ENCODE measurements at places on chromosomes 1 and 21. TPM values are rescaled to one million over a fixed set of nuclear protein-coding genes. Genes with fewer than 3 reads are reported as not detected.

DNA sequence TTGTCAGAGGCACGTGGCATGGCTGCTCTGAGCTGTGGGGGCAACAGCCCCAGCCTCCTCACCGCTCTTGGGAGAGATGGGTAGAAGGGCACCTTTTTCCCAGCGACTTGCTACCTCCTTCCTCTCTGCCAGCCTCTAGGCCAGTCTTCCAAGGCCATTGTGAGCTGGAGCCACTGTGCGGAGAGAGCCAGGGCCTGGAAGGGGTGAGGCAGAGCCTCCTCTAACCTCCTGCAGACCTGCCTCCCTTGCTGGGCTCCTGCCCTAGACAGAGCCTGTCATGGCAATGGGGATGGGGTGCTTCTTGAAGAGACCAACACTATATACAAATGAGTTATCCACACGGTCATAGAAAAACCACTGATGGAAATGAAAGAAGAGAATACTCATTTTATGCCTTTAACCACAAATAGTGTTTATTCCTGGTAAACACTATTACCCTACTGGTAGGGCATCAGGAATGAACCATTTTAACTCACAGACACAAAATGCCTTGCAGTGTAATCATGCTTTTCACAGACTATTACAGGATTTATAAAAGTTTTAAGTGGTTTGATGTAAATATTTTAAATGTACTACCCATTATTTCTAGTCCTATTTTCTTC is 5.0 kb upstream of the IGFN1 start:
- H3K36me3 ChIP-seq, result no peaks in the 10 kb centered on the region
- H3K27ac ChIP-seq, result no peak overlapping the region
- no peak overlapping the region for H3K4me3 ChIP-seq
- no peaks in the 10 kb centered on the region for H3K4me1 ChIP-seq

The OR2L3 gene
- not detected for total RNA-seq

DNA sequence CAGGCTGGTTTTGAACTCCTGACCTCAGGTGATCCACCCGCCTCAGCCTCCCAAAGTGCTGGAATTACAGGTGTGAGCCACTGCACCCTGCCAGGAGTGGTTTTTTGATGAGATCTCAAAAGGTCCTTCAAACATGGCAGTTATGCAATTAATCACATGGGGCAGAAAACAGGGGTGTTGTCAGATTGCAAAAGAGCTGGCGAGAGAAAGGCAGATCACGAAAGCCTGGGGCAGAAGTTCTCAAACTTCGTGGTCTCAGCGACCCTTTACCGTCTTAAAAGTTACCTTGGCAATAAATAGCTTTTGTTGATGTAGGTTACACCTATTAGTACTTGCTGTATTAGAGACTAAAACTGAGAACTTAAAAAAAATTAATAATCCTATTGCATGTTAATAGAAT is 16.1 kb downstream of the CNR2 start:
- no peak for DNase-seq
- H3K27me3 ChIP-seq, result no peaks in the 10 kb centered on the region
- peaks cover 8% of the 10 kb centered on the region for H3K36me3 ChIP-seq
- peak overlapping the region; percentile 28 for H3K27ac ChIP-seq
- H3K4me1 ChIP-seq, result peaks cover 77% of the 10 kb centered on the region

The COA7 gene
- 1.8 TPM for total RNA-seq

DNA sequence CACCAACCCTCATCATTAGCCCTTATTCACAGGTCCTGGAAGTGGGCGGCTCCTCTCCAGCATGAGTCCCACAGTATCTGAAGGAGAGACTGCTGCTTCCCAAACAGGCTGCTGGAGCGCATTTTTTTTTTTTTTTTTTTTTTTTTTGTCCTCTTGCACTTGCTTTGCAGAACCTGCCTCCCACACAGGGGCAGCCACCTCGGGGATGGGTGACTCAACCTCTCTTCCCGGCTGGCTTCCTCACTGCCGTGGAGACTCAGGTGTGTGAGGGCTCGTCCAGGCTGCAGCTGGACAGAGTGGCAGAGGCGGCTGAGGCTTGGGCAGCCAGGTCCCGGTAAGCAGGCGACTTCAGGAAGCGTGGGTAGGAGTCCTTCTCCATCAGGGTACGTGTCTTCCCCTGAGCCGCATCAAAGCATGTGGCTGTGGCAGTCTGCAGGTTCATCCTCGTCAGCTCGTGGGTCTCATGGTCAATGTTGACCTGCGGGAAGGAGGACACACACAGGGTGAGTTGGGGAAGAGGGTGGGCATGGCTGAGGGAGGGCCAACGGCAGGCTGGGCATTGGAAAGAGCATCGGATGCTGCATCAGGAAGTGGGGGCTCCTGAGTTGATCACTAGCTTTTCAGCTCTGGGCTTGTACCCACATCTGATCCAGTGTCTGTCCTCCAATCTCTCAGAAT is 4.0 kb downstream of the RGS16 start:
- peaks cover 4% of the 10 kb centered on the region for H3K27me3 ChIP-seq
- no peak overlapping the region for H3K4me3 ChIP-seq
- H3K27ac ChIP-seq, result no peak overlapping the region
- no peak for DNase-seq
- H3K36me3 ChIP-seq, result no peaks in the 10 kb centered on the region

GRCh38 chr1:166377896-166378295 is 211.1 kb upstream of the FAM78B start:
- H3K36me3 ChIP-seq, result no peaks in the 10 kb centered on the region
- no peak overlapping the region for H3K4me3 ChIP-seq
- no peak overlapping the region for H3K27ac ChIP-seq
- H3K27me3 ChIP-seq, result peaks cover 2% of the 10 kb centered on the region

DNA sequence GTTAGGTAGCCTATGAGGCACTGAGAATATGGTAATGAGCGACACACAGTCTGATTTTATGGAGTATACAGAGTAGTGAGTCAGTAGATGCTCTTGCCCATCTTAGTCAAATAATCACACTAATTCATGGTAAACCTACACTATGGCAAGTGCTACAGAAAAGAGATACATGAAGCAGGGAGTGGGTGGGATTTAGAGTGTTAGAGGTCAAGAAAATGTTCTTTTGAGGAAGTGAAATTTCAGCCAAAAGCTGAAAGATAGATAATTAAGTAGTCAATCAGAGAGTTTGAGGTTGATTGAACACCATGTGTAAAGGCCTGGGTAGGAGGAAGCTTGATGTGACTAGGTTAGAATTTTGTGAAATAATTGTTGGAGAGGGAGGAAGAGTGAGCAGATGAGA is 14.7 kb downstream of the MDM4 start:
- H3K4me3 ChIP-seq, result no peak overlapping the region
- DNase-seq, result no peak
- no peaks in the 10 kb centered on the region for H3K4me1 ChIP-seq
- H3K36me3 ChIP-seq, result peaks cover 78% of the 10 kb centered on the region
- H3K27ac ChIP-seq, result no peak overlapping the region

The AADACL3 gene
- total RNA-seq, result not detected

The MYOG gene
- total RNA-seq, result not detected

GRCh38 chr1:11960715-11961114 is 19.5 kb upstream of the MFN2 start:
- no peak overlapping the region for H3K27ac ChIP-seq
- DNase-seq, result no peak
- peaks cover 14% of the 10 kb centered on the region for H3K4me1 ChIP-seq
- peaks cover 27% of the 10 kb centered on the region for H3K36me3 ChIP-seq

- H3K4me3 ChIP-seq, result peak overlapping the region; percentile 15
- H3K4me1 ChIP-seq, result peaks cover 30% of the 10 kb centered on the region
- no peak overlapping the region for H3K27ac ChIP-seq
- DNase-seq, result no peak
- H3K27me3 ChIP-seq, result no peaks in the 10 kb centered on the region
Observed at GRCh38 chr1:17440074-17440826, 773 bp upstream of the RCC2 start.

GRCh38 chr1:26921126-26921539 is 410 bp upstream of the NUDC start:
- no peaks in the 10 kb centered on the region for H3K27me3 ChIP-seq
- peaks cover 18% of the 10 kb centered on the region for H3K4me1 ChIP-seq
- H3K36me3 ChIP-seq, result peaks cover 12% of the 10 kb centered on the region
- DNase-seq, result no peak
- peak overlapping the region; percentile 69 for H3K4me3 ChIP-seq

- no peak for DNase-seq
- H3K27me3 ChIP-seq, result no peaks in the 10 kb centered on the region
- no peaks in the 10 kb centered on the region for H3K4me1 ChIP-seq
Observed at GRCh38 chr1:68287241-68287640, 54.9 kb upstream of the WLS start.

DNA sequence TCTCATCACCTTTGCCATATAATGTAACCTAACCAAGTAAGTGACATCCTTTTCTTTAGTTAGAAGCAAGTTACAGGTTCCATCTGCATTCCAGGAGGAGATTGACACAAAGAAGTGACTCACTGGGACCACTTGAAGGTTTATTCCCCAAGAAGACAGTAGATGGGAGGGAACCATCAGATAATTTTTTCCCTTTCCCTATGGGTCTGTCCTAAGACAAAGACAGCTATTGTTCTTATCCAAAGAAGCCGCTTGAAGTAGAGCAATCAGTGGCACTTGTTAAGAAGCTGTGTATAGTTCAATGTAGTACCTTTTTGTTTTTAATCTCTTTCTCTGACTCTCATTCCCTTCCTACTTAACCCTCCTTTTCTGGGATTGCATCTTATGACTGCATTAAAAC is 139.9 kb upstream of the B3GALT2 start:
- H3K4me3 ChIP-seq, result no peak overlapping the region
- no peaks in the 10 kb centered on the region for H3K4me1 ChIP-seq
- H3K27ac ChIP-seq, result no peak overlapping the region

The UBL4B gene
- not detected for total RNA-seq

- H3K36me3 ChIP-seq, result peaks cover 6% of the 10 kb centered on the region
- no peak overlapping the region for H3K4me3 ChIP-seq
- H3K27me3 ChIP-seq, result no peaks in the 10 kb centered on the region
- H3K27ac ChIP-seq, result peak overlapping the region; percentile 67
Observed at GRCh38 chr1:113935970-113936369, 6.8 kb downstream of the HIPK1 start.

The LRRC38 gene
- total RNA-seq, result not detected

The STIL gene
- 2.1 TPM for total RNA-seq

GRCh38 chr1:218817691-218818465 is 355.8 kb upstream of the LYPLAL1 start:
- H3K27me3 ChIP-seq, result no peaks in the 10 kb centered on the region
- H3K4me3 ChIP-seq, result no peak overlapping the region
- no peaks in the 10 kb centered on the region for H3K36me3 ChIP-seq
- DNase-seq, result no peak
- H3K4me1 ChIP-seq, result no peaks in the 10 kb centered on the region
- H3K27ac ChIP-seq, result no peak overlapping the region

The KRTAP22-1 gene
- not detected for total RNA-seq

The MIA3 gene
- 87.0 TPM for total RNA-seq

GRCh38 chr1:6162773-6163172 is 17.3 kb downstream of the CHD5 start:
- H3K27ac ChIP-seq, result no peak overlapping the region
- H3K27me3 ChIP-seq, result peaks cover 2% of the 10 kb centered on the region
- no peak for DNase-seq
- H3K4me1 ChIP-seq, result no peaks in the 10 kb centered on the region
- no peak overlapping the region for H3K4me3 ChIP-seq

The DUSP23 gene
- total RNA-seq, result 21.1 TPM

DNA sequence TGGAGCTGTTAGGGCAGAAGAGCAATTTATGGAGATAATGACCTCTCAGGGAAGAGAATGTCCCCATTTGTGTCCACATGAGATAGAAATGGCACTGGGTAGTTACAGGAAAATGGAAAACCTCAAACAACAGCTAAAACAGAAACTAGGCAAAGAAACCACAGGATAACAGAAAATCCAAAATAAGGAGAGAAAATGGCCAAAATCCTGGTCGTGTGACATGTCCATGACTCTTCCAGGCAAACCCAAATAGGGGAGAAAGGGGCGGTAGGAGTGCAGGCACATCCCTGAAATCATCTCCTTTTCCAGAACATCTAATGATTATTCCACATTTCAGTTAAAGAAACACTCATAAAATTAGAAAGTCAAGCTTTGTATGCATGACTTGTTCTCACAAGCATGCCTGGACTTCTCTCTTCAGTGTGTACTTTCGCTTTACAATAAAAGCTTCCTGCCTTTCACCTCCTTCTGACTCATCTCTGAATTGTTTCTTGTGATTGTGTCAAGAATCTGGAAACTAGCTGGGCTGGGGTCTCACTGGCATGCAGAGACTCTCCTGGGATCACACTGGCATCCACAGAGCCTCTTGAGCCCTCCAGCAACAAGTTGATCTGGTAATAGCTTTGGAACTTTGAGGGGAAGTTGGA is 171.4 kb upstream of the ZP4 start:
- DNase-seq, result no peak
- no peaks in the 10 kb centered on the region for H3K4me1 ChIP-seq
- H3K27ac ChIP-seq, result no peak overlapping the region
- no peaks in the 10 kb centered on the region for H3K27me3 ChIP-seq
- H3K4me3 ChIP-seq, result no peak overlapping the region

The UMODL1 gene
- not detected for total RNA-seq

DNA sequence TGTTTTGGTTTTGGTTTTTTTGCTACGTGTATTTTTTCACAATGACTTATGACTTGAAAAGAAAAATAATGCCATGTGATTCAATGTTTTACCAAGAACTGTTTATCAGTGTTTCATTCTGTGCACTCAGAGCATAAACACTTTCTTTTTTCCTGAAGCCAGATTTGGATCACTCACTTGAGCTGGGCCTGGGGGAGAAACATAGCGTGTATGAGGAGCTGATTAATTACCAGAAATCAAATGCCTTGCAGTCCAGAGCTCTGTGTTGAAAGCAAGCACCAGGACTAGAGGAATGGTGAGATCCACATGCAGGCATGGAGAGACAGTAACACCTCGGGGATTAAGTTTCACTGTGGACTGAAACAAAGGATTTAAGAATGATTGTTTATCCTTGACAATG is 642.1 kb upstream of the ADGRL2 start:
- no peaks in the 10 kb centered on the region for H3K4me1 ChIP-seq
- no peak overlapping the region for H3K27ac ChIP-seq
- H3K4me3 ChIP-seq, result no peak overlapping the region
- no peaks in the 10 kb centered on the region for H3K36me3 ChIP-seq
- no peak for DNase-seq

The FYB2 gene
- not detected for total RNA-seq

GRCh38 chr1:87179076-87179810 is 149.4 kb upstream of the LMO4 start:
- H3K4me3 ChIP-seq, result no peak overlapping the region
- no peaks in the 10 kb centered on the region for H3K27me3 ChIP-seq
- H3K27ac ChIP-seq, result no peak overlapping the region
- no peaks in the 10 kb centered on the region for H3K36me3 ChIP-seq
- DNase-seq, result no peak

DNA sequence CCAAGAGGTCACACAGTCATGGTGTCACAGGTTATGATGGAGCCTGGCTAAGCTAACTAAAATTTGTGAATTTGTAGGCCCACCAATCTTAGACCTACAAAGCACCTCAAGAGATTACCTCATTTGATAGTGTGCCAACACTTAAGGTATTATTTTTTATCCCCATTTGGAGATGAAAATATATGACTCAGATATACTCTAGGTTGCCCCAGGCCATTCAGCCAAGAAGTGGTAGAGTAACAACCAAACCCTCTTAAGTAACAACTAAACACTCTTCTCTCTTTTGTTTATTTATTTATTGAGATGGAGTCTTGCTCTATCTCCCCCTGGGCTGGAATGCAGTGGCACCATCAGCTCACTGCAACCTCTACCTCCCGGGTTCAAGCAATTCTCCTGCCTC is 14.3 kb downstream of the NPL start:
- no peak for DNase-seq
- no peaks in the 10 kb centered on the region for H3K27me3 ChIP-seq

- no peak overlapping the region for H3K4me3 ChIP-seq
- no peak overlapping the region for H3K27ac ChIP-seq
- no peak for DNase-seq
Observed at GRCh38 chr1:107622966-107623365, 342.0 kb downstream of the VAV3 start.

The DENND2D gene
- 297 TPM for total RNA-seq
